Stimulated activated CD4-positive, alpha-beta T cell treated with anti-CD3 and anti-CD28 coated beads, TNF-alpha, amount 100 ng/mL, for 1 hour (primary cell): ENCODE measurements at places on chromosomes 7 and 10.

DNA sequence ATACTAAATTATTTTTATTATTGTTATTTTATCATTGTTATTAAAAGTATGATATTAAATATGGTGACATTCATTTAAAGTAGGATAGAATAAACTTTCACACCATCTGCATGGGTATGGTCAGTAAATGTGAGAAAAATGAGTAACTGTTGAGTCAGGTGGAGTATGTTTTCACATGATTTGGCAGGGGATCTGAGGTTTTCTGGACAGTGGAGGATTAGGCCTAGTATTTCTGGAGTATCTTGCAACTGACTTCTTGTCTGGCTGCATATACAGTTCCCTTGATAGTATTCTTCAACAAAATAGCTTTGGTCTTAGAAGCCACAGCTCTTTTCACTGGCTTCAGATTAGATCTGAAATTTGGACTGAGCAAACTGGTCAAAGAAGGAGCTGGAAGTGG, 54.5 kb downstream of the GBF1 start:
- no peak for DNase-seq

GRCh38 chr7:141960687-141961422, 12.7 kb downstream of the TAS2R38 start:
- DNase-seq, result no peak

GRCh38 chr10:27388761-27389399, 115.2 kb upstream of the RAB18 start:
- no peak for DNase-seq

DNA sequence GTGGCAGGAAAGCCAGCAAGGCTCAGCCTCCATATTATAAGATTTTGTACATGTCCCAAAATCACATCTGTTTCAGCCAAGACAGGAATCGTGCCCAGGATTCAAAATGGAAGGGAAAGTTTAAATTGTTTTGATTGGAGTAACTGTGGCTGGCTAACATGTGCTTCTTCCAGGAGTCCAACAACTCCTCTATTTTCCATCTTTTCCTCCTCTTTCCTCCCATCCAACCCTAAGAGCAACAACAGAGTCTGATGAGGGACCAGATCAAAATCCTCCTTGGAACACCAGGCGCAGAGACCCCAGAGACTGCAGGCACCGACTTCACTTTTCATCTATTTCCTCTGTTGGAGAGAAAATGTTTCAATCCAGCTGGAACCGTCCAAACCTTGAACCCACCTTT, 36.0 kb upstream of the SVIL start:
- DNase-seq, result no peak

DNA sequence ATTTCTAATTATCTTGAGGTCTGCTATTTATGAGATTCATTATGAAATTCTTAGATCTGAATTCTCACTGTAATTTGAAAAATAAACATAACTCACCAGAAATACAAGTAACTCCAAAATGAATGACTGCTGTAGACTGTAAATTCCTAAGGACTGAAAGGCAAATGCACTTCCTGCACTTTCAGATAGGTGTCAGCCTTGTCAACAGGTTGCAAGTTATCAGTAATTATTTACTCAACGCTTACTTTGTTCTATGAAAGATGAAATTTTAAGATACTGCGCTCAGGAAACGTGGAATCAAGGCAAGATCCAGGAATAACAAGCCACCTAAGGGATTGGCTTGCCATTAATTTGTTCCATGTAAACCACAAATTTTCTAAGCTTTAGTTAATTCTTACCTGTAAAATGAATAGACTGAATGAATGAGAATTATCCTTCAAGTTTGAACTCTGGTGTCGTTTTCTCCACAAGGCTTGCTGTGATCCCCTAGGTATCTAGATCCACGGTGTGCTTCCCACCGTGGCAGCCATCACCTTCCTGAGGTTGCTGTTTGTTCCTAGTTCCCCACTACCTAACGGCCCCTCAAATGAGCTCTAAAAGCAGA, 12.6 kb downstream of the DHX32 start:
- no peak for DNase-seq

DNA sequence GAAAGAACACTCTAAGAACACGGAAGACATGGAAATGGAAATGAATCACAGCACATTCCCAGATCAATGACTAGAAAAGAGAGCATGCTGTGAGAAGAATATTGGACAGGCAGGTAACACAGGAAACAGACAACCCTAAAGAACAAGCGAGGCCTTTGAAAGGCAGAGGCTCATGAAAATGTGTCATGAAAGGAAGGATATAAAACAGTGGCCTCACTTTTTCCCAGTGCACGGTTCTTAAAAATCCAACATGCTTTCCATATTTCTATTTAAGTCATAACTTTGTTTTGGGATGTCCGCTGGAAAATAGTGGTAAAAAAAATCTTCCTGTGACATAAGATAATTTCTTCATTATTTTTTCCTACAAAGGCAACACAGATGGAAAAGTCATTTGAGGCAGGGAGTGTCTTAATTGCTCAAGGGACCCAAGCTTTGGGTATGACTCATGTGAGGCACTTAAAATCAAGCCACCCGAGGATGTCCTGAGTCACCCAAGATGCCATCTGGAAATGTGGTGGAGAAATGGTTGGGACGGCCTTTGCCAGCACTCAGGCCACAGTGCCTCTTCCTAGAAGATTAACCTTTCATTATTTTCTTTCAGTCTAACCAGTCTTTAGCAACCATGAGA, 17.0 kb downstream of the ITIH5 start:
- no peak for DNase-seq

GRCh38 chr7:2405601-2406345, 2.4 kb downstream of the CHST12 start:
- DNase-seq, result no peak

- DNase-seq, result no peak
Observed at GRCh38 chr10:26574783-26575182, 122.7 kb upstream of the PDSS1 start.

DNA sequence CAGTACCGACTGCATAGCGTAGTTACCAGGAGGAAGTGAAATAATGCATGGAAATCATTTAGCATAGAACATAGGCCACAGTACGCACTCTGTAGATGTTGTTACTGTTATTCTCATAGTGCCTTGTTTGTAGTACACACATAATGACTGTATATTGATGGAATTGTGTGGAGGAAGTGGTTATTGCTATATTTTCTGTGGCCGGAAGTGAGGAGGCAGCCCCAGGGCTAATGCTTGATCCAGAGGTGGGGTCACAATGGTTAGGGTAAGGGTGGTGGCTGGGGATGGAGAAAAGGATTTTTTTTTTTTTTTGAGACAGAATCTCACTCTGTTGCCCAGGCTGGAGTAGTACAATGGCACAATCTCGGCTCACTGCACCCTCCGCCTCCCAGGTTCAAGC, 4.5 kb upstream of the MGAM start:
- DNase-seq, result no peak

GRCh38 chr10:86929468-86930380, 27.7 kb downstream of the MMRN2 start:
- DNase-seq, result no peak
